ENCODE measurements at places on chromosomes 5 and 9. TPM values are rescaled to one million over a fixed set of nuclear protein-coding genes. Genes with fewer than 3 reads are reported as not detected.

Gene CRB2
- 18.1 TPM for total RNA-seq

Gene SMIM33
- total RNA-seq, result not detected

Gene ZDHHC11B
- 7.3 TPM for total RNA-seq

Gene TMEM232
- 27.9 TPM for total RNA-seq

Gene LCN9
- total RNA-seq, result not detected

Gene GFI1B
- total RNA-seq, result 0.09 TPM

Gene PCDHB3
- 19.7 TPM for total RNA-seq

Gene CKMT2
- total RNA-seq, result 4.2 TPM

Gene TEX10
- 35.7 TPM for total RNA-seq

Gene CCNI2
- 1.5 TPM for total RNA-seq

Gene UQCRQ
- total RNA-seq, result 61.5 TPM

Gene IFT74
- 17.8 TPM for total RNA-seq

Gene RNF14
- 48.8 TPM for total RNA-seq

Gene ZNF658
- 12.2 TPM for total RNA-seq

Gene IL5
- total RNA-seq, result not detected

Gene ACTBL2
- not detected for total RNA-seq

Gene PCDHA2
- total RNA-seq, result 11.4 TPM

Gene SLC46A2
- 0.73 TPM for total RNA-seq

Gene ZNF462
- total RNA-seq, result 102 TPM

Gene SPAG8
- total RNA-seq, result 4.0 TPM

Gene CARTPT
- not detected for total RNA-seq

Gene CCDC192
- not detected for total RNA-seq

Gene CD14
- 17.6 TPM for total RNA-seq

Gene KCNV2
- total RNA-seq, result not detected

Gene CDK9
- 38.9 TPM for total RNA-seq

Gene CCDC112
- total RNA-seq, result 30.8 TPM

Gene IFNA13
- not detected for total RNA-seq

Gene MEGF10
- 72.2 TPM for total RNA-seq

Gene LVRN
- total RNA-seq, result 3.1 TPM

Gene SPAAR
- 1.1 TPM for total RNA-seq

Gene SLC36A2
- total RNA-seq, result not detected

Gene FGF18
- total RNA-seq, result 0.36 TPM

Gene FLT4
- 8.1 TPM for total RNA-seq

Gene PHYHD1
- total RNA-seq, result 1.1 TPM

Gene ATG12
- total RNA-seq, result 72.0 TPM

Gene LCN2
- total RNA-seq, result not detected

Gene FAXDC2
- total RNA-seq, result 9.4 TPM

Gene KIF27
- 13.3 TPM for total RNA-seq

Gene HTR4
- 0.54 TPM for total RNA-seq

Gene CCNJL
- 7.4 TPM for total RNA-seq

Gene DOCK2
- 5.8 TPM for total RNA-seq

Gene TAF1L
- not detected for total RNA-seq

Gene FOXD4
- 1.00 TPM for total RNA-seq

Data from cerebellum (tissue), 4 donors.